ENCODE measurements at places on chromosomes 13 and 19.
A peak's percentile ranks its signal among the peaks of the same experiment; 100 is the strongest.

DNA sequence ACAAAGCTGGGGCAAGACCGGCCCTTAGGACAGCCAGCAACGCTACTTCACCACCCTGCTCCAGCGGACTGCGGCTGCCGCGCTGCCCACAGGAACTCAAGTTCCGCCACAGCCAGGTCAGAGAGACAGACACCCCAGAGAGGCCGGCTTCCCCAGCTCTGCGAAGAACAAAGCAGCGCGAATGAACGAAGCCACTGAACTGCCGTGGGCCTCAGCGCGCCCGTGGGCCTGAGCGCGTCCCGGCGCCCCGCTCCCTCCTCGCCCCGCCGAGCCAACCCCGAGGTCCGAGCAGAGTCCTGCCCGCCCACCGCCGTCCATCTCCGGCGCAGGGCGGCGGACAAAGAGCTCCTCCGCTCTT, 158.4 kb downstream of the RNF17 start:
- peak; percentile 35 for DNase-seq

GRCh38 chr19:40549007-40549708, 27.5 kb upstream of the SHKBP1 start:
- peak; percentile 28 for DNase-seq

DNA sequence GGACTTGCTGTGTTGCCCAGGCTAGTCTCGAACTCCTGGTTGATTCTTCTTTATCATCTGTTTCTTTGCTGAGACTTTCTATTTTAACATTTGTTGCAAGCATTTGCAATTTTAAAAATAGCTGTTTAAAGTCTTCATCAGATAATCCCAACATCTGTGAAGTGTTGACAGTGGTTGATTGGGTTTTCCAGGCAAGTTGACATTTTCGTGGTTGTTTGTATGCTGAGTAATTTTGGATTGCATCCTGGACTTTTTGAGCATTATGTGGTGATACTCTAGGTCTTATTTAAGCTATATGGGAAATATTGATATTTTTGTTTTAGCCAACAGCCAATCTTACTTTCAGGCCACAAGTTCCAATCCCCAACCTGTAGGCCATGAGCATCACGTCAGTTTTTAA, 25.1 kb downstream of the AP1M1 start:
- DNase-seq: peak; percentile 36

DNA sequence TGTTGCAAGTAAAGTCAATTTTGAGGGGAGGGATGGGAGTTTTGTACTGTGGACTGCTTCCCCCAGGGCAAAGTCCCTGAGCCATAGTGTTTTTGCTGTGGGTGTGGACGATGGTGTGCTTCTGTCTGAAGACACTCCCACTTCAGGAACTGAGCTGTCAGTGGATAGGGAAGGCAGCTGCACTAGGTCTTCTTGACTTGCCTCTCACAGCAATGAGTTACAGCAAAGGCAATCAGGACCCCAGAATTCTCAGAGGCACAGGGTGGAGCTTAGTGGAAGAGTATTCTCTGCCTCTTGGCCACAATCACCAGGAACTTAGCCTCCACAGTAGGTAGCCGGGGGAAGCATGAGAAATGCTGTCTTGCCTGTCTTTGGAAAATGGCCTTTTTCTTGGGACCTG, 1416.6 kb upstream of the MIR17HG start:
- no peak for DNase-seq

All from AG10803 (cell line).